Mesothelial cell of epicardium (in vitro differentiated cells): ENCODE measurements at places on chromosomes 11 and 22. TPM values are rescaled to one million over a fixed set of nuclear protein-coding genes. Genes with fewer than 3 reads are reported as not detected.

DNA sequence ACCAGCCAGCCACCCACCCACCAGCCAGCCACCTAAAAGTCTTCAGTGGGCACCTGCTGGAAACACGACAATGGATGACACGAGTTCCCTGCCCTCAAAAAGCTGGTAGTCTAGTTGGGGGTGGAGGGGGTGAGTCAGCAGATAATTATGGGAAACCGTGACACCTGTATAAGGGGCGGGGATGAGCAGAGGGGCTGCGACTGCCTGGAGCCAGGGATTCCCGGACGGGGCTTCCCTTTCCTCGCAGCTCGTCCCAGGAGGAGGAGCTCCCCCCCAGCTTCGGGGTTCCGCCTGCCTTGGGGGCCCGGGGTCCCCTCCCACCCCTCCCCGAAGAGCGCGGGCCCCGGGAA, 2.3 kb upstream of the RTN4RL2 start:
- DNase-seq: no peak
- H3K4me1 ChIP-seq: peaks cover 18% of the 10 kb centered on the region
- H3K36me3 ChIP-seq: no peaks in the 10 kb centered on the region
- no peak overlapping the region for H3K27ac ChIP-seq
- H3K27me3 ChIP-seq: peaks cover 92% of the 10 kb centered on the region
- no peak overlapping the region for H3K4me3 ChIP-seq

GRCh38 chr11:3004481-3004880, 12.4 kb upstream of the NAP1L4 start:
- no peaks in the 10 kb centered on the region for H3K27me3 ChIP-seq
- H3K4me3 ChIP-seq: no peak overlapping the region
- peaks cover 20% of the 10 kb centered on the region for H3K36me3 ChIP-seq

DNA sequence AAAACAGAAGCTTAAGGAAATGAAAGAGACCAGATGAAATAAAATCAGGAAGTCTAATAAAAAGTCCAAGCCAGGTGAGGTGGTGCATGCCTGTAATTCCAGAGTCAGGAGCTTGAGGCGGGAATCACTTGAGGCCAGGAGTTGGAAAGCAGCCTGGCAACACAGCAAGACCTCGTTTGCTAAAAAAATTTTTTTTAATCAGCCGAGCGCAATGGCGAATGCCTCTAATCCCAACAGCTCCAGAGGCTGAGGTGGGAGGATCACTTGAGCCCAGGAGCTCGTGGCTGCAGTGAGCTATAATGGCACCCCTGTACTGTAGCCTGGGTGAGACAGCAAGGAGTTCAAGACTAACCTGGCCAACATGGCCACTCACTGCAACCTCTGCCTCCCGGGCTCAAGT, 8.0 kb downstream of the RAB6A start:
- H3K36me3 ChIP-seq: peaks cover 4% of the 10 kb centered on the region
- peaks cover 15% of the 10 kb centered on the region for H3K4me1 ChIP-seq
- H3K4me3 ChIP-seq: no peak overlapping the region
- DNase-seq: no peak

Gene LGALS1
- 238 to 262 TPM (median 242 TPM) in 3 replicates for total RNA-seq

Gene MMP26
- total RNA-seq: not detected in 3 replicates

GRCh38 chr11:62393061-62393611, 25.7 kb upstream of the SCGB1A1 start:
- H3K27me3 ChIP-seq: no peaks in the 10 kb centered on the region
- peak overlapping the region; percentile 64 for H3K27ac ChIP-seq
- H3K4me1 ChIP-seq: peaks cover 53% of the 10 kb centered on the region
- no peaks in the 10 kb centered on the region for H3K36me3 ChIP-seq

GRCh38 chr11:125871391-125872137, 15.9 kb upstream of the HYLS1 start:
- H3K36me3 ChIP-seq: no peaks in the 10 kb centered on the region
- H3K4me3 ChIP-seq: no peak overlapping the region
- peaks cover 1% of the 10 kb centered on the region for H3K4me1 ChIP-seq
- no peak for DNase-seq
- no peak overlapping the region for H3K27ac ChIP-seq
- H3K27me3 ChIP-seq: peaks cover 13% of the 10 kb centered on the region

- peaks cover 20% of the 10 kb centered on the region for H3K27me3 ChIP-seq
- H3K4me3 ChIP-seq: no peak overlapping the region
- H3K27ac ChIP-seq: no peak overlapping the region
- peaks cover 6% of the 10 kb centered on the region for H3K4me1 ChIP-seq
- H3K36me3 ChIP-seq: no peaks in the 10 kb centered on the region
- no peak for DNase-seq
Observed at GRCh38 chr11:107931206-107931605, 3.0 kb downstream of the RAB39A start.

GRCh38 chr11:20017320-20017719, 143.0 kb downstream of the DBX1 start:
- H3K27me3 ChIP-seq: no peaks in the 10 kb centered on the region
- DNase-seq: no peak
- H3K4me3 ChIP-seq: no peak overlapping the region
- peaks cover 42% of the 10 kb centered on the region for H3K4me1 ChIP-seq

- H3K4me1 ChIP-seq: peaks cover 7% of the 10 kb centered on the region
- H3K36me3 ChIP-seq: no peaks in the 10 kb centered on the region
- H3K27ac ChIP-seq: no peak within 1 kb of the TSS
- peak within 1 kb of the TSS; percentile 31 for H3K4me3 ChIP-seq
Observed at GRCh38 chr22:41915035-41915785, at the start of gene SHISA8. Gene SHISA8, minus strand, starts transcription at chr22:41915074. Its CDS starts 407 bp downstream, at chr22:41914667.

DNA sequence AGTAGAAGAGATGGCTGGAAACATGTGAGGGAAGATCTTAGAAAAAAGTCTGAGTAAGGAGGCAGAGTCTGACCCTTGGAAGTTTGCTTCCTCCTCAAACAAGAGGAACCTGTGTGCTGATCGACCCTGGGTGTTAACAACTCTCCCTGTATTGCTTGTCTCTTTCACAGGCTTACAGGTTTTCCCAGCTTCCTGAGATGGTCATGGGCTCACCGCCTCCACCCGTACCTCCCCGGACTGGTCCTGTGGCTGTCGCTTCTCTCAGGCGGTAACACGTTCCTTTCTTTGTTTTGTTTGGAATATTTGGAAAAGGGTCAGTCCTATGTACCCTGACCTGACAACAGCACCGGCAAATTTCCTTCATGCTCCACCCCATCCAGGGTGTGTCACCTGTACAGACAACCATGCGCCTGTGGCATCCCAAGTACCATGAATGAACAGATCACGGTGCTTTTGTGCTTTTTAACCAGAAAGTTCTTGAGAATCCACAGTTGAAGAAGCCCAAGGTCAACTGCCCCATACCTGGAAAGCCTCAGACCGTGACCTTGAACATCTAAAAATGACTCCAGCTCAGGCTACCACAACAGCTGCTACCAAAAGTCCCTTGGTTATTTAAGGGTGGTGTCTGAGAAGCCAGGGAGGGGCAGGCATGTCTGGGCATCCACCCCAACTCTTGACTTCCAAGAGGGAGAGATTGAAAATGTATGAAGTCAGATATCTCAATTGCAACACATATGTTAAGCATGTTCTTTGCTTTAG, 44.6 kb downstream of the C11orf91 start:
- DNase-seq: no peak
- H3K27me3 ChIP-seq: no peaks in the 10 kb centered on the region
- H3K36me3 ChIP-seq: no peaks in the 10 kb centered on the region

DNA sequence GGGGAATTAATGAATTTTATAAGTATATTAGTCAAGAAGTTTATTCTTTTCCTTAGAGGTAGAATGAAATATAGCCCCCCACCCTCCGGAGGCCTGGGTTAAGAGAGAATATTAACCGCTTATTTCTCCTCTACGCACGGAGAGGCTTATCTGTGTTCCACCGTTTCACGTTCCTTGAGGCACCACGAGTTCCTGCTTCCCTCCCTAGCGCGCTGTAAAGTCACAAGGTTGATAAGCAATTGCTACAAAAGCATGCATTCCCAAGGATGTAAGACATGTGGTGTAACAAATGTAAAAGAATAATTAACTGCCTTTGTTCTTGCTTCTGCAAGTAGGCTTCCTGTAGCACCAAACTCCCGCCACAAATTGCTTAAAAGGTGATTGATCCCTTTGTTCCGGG, 1.5 kb upstream of the ANKRD42 start:
- peak overlapping the region; percentile 99 for H3K27ac ChIP-seq
- peaks cover 18% of the 10 kb centered on the region for H3K36me3 ChIP-seq
- DNase-seq: no peak
- H3K4me1 ChIP-seq: peaks cover 26% of the 10 kb centered on the region
- peak overlapping the region; percentile 98 for H3K4me3 ChIP-seq
- H3K27me3 ChIP-seq: no peaks in the 10 kb centered on the region

DNA sequence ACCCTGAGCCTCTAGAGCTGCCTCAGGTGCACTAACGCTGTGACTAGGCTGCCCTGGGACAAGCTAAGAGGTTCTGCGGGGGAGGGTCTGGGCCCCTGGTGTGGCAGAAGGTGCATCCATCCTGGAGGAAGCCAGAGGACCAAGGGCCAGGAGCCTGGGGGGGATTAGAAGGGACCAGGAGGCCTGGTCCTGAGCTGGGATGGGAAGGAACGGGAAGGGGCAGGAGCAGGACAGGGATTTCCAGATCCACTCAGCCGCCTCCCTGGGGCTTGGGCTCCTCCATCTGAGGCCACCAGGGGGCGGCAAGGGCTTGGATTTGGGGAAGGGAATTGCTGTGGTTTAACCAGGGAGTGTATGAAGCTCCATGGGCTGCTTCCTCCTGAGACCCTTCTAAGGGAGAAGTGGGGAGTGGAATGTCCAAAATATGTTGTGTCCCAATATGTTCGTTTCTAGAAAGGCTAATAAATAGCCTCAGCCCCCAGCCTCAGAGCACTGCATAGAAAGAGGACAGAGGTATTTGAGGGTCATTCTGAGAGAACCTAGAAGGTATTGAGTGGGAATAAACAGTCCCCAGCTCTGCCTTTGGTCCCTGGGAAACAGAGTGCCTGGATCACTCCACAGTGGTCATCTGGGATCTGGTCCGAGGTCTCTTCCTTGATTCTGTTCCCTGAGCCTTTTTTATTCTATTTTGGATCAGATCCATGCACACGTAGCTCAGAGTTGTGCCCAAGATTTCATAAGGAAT, 17.4 kb upstream of the PRAME start:
- H3K36me3 ChIP-seq: no peaks in the 10 kb centered on the region
- peaks cover 80% of the 10 kb centered on the region for H3K27me3 ChIP-seq
- peak; percentile 73 for DNase-seq
- H3K4me3 ChIP-seq: no peak overlapping the region
- no peaks in the 10 kb centered on the region for H3K4me1 ChIP-seq

GRCh38 chr11:85652786-85653447, 5.2 kb downstream of the TMEM126A start:
- H3K27ac ChIP-seq: peak overlapping the region; percentile 10
- H3K4me1 ChIP-seq: peaks cover 21% of the 10 kb centered on the region
- H3K4me3 ChIP-seq: no peak overlapping the region
- DNase-seq: no peak
- peaks cover 12% of the 10 kb centered on the region for H3K36me3 ChIP-seq

Gene CEP164
- total RNA-seq: 46.2 to 51.1 TPM (median 48.6 TPM) in 3 replicates
